Stimulated activated CD8-positive, alpha-beta memory T cell treated with anti-CD3 and anti-CD28 coated beads, Interleukin-4, amount 100 ng/mL, for 48 hours (primary cell): ENCODE measurements at places on chromosomes 3 and 15.

GRCh38 chr15:51803965-51804364, 25.5 kb upstream of the TMOD3 start:
- DNase-seq: no peak

- DNase-seq: peak; percentile 40
Measured at GRCh38 chr3:43162230-43163084, 56.6 kb upstream of the POMGNT2 start.

DNA sequence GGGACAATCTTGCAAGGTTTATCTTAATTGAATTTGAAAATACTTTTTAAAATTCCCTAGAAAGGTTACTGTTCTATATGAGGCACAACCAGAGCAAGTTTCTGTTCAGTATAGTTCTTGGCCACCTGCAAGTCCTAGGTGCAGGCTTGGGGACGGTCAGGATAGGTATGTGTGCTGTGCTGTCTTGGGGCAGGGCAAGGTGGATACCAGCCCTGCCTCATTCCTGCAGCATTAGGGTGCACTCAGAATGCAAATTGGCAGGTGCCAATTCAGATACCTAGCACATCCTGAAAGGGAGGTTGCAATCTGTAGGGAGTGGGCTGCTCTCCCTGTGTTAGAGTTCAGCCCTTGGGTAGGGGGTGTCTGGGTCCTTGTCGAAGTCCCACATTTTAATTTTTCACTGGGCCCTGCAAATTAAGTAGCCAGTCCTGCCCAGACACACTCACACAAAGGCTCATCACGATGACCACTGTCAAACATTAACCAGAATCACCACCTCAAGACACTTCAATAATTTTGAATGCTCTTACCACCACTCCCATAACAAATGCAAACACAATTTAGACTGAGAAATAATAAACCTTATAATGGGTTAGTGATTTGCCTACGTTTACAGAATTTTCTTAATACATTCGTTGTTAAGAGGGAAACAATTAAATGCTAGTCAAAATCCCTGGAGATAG, 838.0 kb upstream of the NR2F2 start:
- DNase-seq: no peak

- no peak for DNase-seq
Measured at GRCh38 chr3:122235147-122235546, 51.7 kb downstream of the CASR start.

GRCh38 chr15:40853241-40853890, 9.5 kb downstream of the SPINT1 start:
- DNase-seq: no peak

GRCh38 chr15:39128746-39129145, 452.1 kb upstream of the THBS1 start:
- DNase-seq: no peak

GRCh38 chr3:156630081-156630772, 44.2 kb upstream of the TIPARP start:
- no peak for DNase-seq

GRCh38 chr3:42653560-42654330, at the start of gene ZBTB47:
TSS of gene ZBTB47 (plus strand) at chr3:42653697. CDS start at chr3:42658356, 4,659 bp downstream.
- DNase-seq: no peak

DNA sequence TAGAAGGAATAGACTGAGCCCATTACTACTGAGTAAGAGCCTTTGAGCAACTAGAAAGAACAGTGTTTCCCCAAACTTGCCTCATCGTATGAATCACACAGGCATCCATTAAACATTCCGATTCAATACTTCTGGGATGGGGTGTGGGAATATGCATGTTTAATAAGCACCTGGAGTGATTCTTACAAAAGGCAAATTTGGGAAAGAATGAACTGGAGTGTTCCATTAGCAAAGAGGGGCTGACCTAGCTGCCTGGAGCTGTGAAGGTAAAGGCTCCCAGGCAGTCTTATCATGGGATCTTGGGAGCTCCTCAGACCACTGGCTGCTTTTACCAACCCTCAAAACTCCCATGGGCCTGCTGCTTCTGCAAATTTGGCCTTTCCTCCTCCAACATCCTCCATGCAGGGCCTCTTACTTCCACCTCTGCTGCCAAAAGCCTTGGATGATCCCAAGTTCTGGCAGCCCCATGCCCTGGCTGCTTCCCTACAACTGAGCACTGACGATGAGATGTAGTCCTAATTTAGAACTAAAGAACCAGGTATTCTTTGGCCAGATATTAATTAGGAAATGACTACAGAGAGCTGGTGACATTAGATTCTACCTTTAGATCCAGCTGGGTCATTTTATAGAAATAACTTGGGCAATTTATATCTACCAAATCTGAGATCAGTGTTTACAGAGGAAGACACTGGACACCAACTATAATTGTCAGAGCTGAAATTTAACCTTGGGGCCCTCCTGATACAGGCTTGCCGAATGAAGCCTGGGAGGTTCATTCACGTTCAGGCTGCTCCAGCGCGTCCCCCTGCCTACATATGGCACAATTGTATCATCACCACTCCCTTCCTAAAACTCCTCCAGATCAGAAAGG, 11.2 kb upstream of the HOMER2 start:
- DNase-seq: no peak

DNA sequence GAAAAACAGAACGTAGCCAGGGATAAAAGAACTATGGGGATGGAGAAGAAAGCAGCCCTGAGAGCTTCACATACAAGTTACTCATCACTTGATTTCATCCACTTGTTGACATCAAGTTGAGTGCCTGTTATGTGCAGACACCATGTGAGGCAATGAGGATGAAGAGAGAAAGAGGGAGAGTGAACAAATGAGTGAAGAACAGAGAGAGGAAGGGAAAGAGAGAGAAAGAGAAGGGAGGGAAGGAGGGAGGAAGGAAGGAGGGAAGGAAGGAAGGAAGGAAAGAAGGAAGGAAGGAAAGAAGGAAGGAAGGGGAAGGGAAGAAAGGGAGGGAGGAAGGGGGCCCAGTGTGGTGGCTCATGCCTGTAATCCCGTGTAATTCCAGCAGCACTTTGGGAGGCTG, 72.3 kb upstream of the SMAD3 start:
- no peak for DNase-seq

DNA sequence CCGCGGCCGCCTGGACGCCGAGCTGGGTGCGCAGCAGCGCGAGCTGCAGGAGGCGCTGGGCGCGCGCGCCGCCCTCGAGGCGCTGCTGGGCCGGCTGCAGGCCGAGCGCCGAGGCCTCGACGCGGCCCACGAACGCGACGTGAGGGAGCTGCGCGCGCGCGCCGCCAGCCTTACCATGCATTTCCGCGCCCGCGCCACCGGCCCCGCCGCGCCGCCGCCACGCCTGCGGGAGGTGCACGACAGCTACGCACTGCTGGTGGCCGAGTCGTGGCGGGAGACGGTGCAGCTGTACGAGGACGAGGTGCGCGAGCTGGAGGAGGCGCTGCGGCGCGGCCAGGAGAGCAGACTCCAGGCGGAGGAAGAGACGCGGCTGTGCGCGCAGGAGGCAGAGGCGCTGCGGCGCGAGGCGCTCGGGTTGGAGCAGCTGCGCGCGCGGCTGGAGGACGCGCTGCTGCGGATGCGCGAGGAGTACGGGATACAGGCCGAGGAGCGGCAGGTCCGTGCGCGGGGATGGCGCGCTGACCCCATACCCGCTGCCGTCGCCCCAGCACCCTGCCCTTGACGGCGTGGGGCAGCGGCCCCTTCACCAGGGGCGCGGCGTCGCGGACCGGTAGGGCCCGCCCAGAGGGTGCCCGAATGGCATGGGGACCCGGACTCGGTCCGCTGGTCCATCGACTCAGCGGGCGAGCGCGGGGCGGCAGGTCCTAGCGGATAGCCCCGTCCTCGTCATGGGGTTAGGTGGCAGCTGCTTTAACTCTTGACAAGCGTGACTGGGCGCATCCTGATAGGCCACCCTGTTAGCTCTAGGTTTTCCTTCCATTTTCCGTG, 848 bp downstream of the SYNM start:
- DNase-seq: peak; percentile 56
